Ammon's horn (tissue), 1 donor: ENCODE measurements at places on chromosomes 7 and 10.

DNA sequence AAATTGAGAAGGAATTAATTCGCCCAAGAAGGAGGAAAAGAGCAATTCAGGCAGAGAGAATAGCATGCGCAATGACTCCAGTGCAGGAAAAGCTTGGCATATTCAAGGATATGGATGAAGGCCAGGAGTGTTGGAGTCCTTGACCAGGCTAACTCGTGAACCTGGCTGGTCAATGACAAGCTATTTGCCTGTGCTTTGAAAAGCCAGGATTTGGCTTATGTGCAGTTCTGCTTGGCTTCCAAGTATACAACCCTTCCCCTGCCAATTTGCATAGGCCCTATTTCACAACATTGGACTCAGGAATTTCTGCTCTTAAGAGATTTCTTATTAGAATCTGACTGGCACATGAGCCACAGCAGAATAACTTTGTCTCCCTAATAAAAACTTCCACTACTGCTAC, 72.3 kb upstream of the SP8 start:
- peak; percentile 46 for DNase-seq

- peak; percentile 72 for DNase-seq
Observed at GRCh38 chr7:92133737-92134270, 473 bp downstream of the CYP51A1 start.

- no peak for DNase-seq
Observed at GRCh38 chr7:81301815-81302214, 383.0 kb upstream of the SEMA3C start.

- DNase-seq, result no peak
Observed at GRCh38 chr10:122054048-122055025, 65.4 kb downstream of the TACC2 start.

GRCh38 chr7:74231232-74231590, 21.4 kb downstream of the LAT2 start:
- DNase-seq, result no peak

GRCh38 chr10:93211991-93212390, 138.3 kb downstream of the CYP26A1 start:
- DNase-seq, result no peak

- DNase-seq, result no peak
Observed at GRCh38 chr7:134188311-134188710, 61.2 kb downstream of the LRGUK start.

DNA sequence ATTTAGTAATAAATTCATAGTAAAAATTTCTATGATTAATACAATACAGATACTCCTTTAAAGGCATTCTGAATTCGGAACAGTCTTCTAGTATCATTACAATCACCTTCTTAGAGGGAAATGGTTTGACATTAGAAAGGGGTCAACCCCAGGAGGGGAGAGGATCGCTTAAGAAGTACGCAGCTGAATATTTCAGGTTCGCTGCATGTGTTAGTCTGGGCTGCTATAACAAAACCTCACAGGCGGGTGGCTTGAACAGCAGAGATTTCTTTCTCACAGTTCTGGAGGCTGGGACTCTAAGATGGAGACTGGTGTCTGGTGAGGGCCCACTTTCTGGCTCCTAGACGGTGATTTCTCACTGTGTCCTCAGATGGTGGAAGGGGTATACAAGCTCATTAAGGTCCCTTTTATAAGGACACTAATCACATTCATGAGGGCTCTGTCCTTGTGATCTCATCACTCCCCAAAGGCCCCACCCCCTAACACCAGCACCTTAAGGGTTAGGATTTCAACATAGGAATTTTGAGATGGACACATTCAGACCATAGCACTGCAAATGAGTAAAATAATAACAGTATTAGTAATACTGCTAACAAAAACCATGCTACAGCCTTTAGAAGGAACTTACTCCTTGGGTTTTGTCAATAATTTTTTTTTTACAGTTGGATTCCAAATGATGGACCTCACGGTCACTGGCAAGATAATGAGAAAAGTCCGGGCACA, 34.0 kb downstream of the GNA12 start:
- no peak for DNase-seq

DNA sequence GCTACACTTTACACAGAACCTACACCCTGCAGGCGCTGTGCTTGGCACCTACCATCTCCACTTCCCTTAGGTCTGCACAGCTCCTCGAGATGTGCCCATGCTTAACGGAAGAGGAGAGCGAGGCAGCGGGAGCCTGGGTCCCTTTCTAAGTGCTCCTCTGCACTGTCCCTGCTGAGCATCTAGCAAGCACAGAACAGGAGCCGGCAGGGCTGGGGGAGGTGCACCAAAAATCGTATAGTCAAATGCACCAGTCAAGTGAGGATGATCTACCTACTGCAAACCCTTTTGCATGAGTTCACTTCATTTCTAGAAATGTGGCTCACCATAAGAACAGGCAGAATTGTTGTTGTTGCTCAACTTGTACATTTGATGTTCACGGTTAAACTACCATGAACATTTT, 267.7 kb downstream of the TNS3 start:
- no peak for DNase-seq
